Globus pallidus (tissue), 1 donor: ENCODE measurements at places on chromosomes 11 and 22.

DNA sequence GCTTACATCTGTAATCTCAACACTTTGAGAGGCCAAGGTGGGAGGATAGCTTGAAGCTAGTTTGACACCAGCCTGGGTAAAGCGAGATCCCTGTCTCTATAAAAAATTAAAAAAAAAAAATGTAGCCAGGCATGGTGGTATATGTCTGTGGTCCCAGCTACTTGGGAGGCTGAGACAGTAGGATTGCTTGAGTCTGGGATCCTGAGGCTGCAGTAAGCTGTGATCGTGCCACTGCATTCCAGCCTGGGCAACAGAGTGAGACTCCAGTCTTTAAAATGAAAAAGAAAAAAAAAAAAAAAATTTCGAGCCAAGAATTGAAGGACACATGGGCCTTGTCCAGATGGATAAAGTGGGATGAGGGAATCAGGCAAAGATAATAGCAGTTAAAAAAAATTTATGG, 62.5 kb downstream of the MTMR3 start:
- DNase-seq = no peak

DNA sequence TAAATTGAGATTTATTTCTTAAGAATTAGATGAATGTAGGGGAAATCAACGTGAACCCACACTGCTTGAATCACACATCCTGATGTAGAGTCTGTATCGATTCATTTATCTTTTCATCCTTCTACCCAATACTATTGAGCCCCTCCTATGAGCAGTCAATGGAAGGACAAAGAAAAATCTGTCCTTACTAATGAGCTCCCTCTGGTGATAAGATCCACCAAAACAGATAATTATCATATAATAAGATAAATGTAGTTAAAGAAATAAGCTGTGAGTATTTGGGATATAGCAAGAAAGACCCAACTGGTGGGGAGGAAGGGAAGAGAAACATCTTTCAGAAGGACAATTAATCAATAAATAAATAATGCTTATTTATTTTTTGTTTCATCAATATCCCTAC, 385.1 kb upstream of the CCDC90B start:
- no peak for DNase-seq

DNA sequence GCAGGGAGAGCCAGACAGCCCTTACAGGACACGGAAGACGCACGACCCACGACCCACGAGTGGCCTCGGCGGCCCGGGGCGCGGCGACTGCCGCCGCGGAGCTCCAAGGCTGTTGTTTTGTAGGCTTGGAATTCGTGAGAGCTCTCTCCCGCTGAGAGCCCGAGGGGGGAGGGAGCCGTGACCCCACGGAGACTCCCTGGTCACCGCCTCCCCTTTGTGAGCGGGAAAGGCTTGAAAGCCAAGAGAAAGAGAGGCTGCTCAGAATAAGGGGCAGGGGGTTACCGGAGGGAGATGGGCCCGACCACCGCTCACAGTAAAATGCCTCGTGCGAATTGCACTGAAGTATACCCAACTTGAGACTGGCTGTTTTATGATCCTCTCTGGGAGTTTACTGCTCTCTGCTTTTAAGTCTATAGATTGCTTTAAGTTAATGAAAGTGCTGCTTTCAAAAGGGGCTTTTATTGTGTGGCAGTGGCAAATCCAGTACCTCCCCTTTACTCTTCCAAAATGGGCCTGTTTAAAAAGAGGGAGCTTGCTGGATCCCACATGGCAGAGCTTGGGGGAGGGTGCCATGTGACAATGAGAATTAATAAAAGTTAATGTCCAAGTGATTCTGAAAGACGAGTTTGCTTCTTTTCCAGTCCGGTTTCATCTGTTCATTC, 2.9 kb downstream of the PKNOX2 start:
- DNase-seq = no peak

DNA sequence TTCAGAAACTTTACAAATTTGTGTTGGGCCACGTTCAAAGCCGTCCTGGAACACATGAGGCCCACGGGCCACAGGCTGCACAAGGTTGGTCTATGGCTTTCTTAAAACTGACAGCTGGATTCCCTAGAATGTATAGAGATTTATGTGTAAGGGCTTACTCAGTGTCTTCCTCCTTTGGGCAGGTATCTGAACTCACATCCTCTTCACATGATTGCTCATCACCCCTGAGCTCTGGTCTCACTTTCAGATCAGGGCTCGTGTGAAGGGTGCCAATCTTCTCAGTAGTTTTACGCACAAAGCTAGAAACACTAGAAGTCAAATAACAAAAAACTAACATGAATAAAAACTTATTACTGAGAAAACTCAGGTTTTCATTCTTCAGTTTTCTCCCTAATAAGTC, 27.1 kb downstream of the HPS5 start:
- DNase-seq = no peak

DNA sequence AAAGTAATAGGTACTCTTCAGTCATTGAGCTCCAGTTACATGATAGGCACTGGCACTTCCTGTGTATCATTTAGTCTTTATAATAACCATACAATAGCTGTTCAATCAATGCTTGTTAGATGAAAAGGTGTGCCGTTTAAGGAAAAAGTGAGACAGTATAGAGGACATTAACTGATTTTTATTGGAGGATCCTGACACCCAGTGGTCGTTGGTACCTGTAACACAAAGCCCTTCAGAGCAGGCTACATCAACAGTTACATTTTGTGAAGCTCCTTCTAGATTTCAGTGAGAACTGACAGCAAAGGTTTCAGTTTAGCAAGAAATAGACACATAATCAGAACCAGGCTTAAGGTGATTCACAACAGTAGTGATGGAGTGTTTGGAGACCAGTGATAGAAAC, 44.2 kb downstream of the CCDC81 start:
- no peak for DNase-seq

GRCh38 chr22:17672417-17672991, 33.9 kb downstream of the BCL2L13 start:
- DNase-seq = peak; percentile 26

DNA sequence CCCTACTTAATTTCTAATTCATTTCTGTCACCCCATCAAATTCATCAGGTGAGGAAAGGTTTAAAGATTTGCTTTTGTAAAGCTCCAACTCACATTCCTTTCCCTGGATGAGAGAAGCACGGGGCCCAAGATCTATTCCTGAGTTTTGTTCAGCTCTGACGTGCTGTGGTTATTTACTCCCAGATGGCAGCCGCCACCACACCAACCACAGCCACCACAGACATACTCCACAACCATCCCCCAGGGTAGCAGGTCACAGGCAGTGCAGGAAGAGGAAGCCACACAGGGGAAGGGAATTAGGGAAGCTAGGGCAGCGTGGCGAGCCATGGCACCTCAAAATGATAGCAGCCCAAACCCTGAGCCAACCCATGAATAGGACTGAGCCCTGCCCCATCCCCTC, 63.5 kb upstream of the CSNK2A3 start:
- peak; percentile 33 for DNase-seq

- DNase-seq = no peak
These were observed 285.0 kb downstream of the TTC28 start for GRCh38 chr22:28394513-28395110.

- no peak for DNase-seq
These were observed 6.6 kb downstream of the OR51M1 start for GRCh38 chr11:5390210-5390609.

DNA sequence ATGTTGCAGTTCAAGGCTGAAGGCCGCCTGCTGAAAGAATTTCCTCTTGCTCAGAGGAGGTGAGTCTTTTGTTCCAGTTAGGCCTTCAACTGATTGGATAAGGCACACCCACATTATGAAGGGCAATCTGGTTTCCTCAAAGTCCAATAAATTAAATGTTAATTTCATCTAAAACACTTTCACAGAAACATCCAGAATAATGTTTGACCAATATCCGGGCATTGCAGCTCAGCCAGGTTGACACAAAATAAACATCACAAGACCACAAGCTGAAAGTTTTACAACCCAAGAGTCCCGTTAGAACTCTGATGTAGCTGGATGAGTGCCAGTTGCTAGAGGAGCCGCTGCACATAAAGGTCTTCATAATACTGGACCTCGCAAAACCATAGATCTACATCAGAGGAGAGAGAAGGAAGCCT, 64.9 kb upstream of the EED start:
- DNase-seq = no peak

DNA sequence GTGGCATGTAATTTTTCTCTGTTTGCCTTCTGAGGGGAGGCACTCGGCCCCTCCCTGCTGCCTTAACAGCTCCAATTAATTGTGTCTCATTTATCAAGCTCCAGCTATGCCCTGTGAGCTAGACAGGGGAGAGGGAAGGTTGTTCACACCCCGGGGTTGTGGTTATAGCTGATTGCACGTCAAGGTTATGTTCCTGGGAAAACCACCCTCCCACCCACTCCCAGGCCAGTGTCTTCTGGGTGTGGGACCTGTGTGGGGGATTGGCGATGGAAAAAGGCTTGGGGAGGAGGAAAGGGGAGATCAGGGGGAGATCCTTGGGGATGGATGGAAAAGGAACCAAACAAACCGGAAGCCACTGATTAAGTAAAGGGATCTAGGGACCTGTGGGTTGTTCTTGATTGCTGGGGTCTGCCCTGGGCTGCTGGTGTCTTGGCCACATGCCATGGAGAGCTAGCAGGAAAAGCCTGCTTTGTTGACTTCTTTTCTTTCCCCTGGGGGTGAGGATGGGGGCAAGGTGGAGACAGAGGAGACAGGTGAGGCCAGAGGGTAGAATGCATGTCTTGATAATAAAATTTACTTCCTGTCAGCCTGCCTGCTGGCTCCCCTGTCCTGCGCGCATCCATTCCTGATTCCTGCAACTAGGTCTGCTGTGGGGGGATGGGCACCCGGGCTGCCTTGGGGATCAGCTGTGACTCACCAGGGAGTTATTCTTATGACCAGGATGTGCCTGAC, 13.5 kb upstream of the SORL1-AS1 start:
- DNase-seq = no peak

GRCh38 chr11:132632641-132633124, 899.6 kb downstream of the OPCML start:
- DNase-seq = no peak

DNA sequence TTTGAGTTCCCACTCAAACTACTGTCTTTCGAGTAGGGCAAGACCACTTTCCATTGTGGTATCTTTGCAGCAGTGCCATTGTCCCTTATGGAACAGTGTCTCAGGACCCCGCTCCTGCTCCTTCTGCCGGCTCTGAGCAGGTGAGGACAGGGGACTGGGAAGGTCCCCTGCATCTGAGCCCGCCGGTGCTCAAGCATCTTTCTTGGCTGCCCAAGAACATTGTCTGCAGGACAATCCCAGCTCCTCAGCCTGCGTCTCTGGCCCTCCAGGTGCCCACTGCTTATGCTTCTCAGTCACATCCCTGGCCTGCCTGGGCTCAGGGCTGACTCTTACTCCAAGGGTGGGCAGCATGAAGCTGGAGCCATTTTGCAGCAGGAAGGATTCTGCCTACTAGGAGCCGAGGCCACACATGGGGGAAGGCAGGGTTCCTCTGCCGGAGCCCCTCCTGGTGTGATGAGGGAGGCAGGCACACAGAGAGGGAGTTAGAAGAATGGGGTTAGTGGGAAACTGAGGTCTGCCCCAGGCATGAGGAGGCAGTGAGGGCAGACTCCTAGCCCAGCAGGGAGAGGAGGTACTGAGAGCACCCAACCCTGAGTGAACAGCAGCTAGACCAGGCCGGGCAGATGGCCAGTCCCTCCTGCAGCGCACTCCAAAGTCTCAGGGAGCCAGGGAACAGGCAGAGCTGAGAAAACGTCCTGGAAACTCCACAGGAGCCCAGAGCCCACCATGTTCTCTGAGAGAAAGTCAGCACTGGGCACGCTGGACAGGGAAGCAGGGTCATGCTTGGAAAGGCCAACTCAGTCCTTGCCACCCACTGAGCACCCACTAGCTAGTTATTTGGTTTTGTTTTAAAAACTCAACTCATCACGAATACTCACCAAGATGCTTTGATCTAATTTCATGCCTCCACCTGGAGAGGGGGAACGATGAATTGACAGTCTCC, 7.5 kb upstream of the PPARA start:
- no peak for DNase-seq

DNA sequence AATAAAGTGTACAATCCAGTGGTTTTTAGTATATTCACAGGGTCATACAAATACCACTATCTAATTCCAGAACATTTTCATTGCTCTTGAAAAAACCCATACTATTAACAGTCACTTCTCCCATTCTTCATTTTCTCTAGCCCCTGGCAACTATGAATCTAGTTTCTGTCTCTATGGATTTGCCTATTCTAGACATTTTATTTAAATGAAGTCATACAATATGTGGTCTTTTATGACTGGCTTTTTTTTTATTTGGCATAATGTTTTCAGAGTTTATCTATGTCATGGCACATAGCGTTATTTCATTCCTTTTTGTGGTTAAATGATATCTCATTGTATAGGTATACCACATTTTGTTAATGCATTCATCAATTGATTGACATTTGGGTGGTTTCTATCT, 59.4 kb downstream of the KDM2A start:
- DNase-seq = no peak

- no peak for DNase-seq
These were observed 184.8 kb upstream of the ARHGAP20 start for GRCh38 chr11:110897035-110897434.

- DNase-seq = no peak
These were observed 13.1 kb upstream of the SERPING1 start for GRCh38 chr11:57584341-57584740.

GRCh38 chr11:90243534-90243933, 20.7 kb upstream of the CHORDC1 start:
- DNase-seq = no peak
